Mesendoderm (in vitro differentiated cells): ENCODE measurements at places on chromosomes 4 and X.

GRCh38 chrX:13419276-13419675, 99.4 kb upstream of the ATXN3L start:
- H3K4me3 ChIP-seq: no peak overlapping the region
- no peak for DNase-seq
- no peaks in the 10 kb centered on the region for H3K36me3 ChIP-seq
- H3K27me3 ChIP-seq: no peaks in the 10 kb centered on the region
- H3K4me1 ChIP-seq: no peaks in the 10 kb centered on the region

DNA sequence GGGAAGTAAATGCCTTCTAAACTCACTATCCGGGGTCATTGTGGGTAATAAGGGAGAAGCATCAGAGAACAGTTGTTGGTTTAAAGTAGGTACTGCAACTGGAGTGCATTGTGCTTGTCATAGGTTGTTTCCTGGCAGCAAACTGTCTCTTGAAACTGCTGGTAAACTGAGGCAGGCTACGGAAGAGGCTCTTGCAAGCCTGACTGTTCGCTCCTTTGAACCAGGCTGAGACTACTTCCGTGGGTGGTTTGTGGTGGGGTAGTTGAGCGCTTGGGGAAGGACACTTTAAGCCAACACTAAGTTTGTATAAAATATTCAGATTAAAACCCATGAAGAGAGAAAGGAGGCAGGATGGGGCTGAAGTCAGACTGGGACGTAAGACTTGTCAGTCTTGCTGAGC, 45.2 kb upstream of the WDR1 start:
- DNase-seq: no peak
- no peak overlapping the region for H3K4me3 ChIP-seq
- H3K36me3 ChIP-seq: no peaks in the 10 kb centered on the region
- H3K4me1 ChIP-seq: no peaks in the 10 kb centered on the region
- H3K27ac ChIP-seq: no peak overlapping the region
- H3K27me3 ChIP-seq: no peaks in the 10 kb centered on the region

DNA sequence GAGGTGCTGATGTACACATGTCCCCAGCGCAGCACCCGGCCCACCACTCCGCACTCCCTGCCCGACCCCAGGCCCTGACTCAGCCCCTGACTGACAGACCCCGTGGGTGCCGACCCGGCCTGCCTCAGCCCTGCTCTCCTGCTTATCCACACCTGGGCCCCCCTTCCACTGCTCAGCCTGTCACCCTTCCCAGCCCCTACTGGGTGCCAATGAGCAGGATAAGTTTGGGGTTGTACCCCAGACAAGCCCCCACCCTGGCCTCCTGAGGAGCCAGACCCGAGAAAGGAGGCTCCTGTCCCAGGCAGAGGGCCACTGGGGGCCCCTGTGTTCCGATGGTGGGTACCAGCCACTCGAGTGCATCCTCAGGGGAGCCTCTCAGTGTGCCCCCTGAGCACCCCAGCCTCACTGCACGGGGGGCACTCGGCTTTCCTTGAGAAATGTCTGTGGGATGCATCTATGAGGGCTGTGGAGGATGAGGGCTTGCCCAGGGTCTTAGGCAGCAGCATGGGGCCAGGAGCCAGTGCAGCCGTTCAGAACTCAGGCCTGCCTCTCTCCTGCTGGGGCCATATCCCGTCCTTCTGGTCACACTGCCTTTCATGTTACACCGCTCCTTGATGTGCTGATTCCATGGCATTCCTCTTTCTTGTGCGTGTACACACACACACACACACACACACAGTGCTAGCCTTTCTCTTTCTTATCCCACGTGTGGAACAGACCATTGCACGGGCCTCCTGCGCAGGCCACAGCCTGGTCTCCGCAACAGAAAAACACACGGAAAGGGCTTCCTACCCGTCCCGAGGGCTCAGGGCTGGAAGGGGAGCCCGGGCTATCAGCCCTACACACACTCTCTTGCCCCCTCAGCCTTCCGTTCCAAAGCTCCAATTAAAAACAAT, 220.1 kb upstream of the PSAPL1 start:
- H3K27ac ChIP-seq: no peak overlapping the region
- no peaks in the 10 kb centered on the region for H3K27me3 ChIP-seq
- H3K36me3 ChIP-seq: no peaks in the 10 kb centered on the region
- no peaks in the 10 kb centered on the region for H3K4me1 ChIP-seq

- H3K36me3 ChIP-seq: no peaks in the 10 kb centered on the region
- H3K27me3 ChIP-seq: no peaks in the 10 kb centered on the region
- H3K4me3 ChIP-seq: no peak overlapping the region
- no peaks in the 10 kb centered on the region for H3K4me1 ChIP-seq
- no peak overlapping the region for H3K27ac ChIP-seq
These were observed 267.7 kb upstream of the TET2 start for GRCh38 chr4:104878936-104879335.

- no peaks in the 10 kb centered on the region for H3K27me3 ChIP-seq
- no peak for DNase-seq
- H3K4me1 ChIP-seq: no peaks in the 10 kb centered on the region
- no peak overlapping the region for H3K4me3 ChIP-seq
These were observed 11.7 kb downstream of the MAGED2 start for GRCh38 chrX:54819201-54819600.
